Activated naive CD4-positive, alpha-beta T cell treated with anti-CD3 and anti-CD28 coated beads, Interleukin-2, amount 10 ng/mL, durations not matched to agents 5 hours and 36 hours (primary cell): ENCODE measurements at places on chromosomes 3 and 15. TPM values are rescaled to one million over a fixed set of nuclear protein-coding genes. Genes with fewer than 3 reads are reported as not detected.

The IL17RE gene
- total RNA-seq = 0.45 TPM

The MESP2 gene
- not detected for total RNA-seq

The CD200 gene
- 8.6 TPM for total RNA-seq

The SPINK8 gene
- total RNA-seq = not detected

The MAGEF1 gene
- 5.4 TPM for total RNA-seq

The DHX30 gene
- 62.1 TPM for total RNA-seq

The SLC12A8 gene
- total RNA-seq = 0.34 TPM

The PRICKLE2 gene
- total RNA-seq = not detected

The SLC12A1 gene
- total RNA-seq = not detected

The DAPK2 gene
- 0.77 TPM for total RNA-seq

The TF gene
- total RNA-seq = 0.02 TPM

The UTS2B gene
- not detected for total RNA-seq

The C3orf49 gene
- not detected for total RNA-seq

The IL1RAP gene
- 8.8 TPM for total RNA-seq

The OR5K3 gene
- total RNA-seq = not detected

The ANKUB1 gene
- not detected for total RNA-seq

The TTLL13 gene
- total RNA-seq = 0.20 TPM

The SLC28A1 gene
- not detected for total RNA-seq

The SMAD6 gene
- total RNA-seq = 1.4 TPM

The PBRM1 gene
- 81.3 TPM for total RNA-seq

The ITGB5 gene
- total RNA-seq = not detected

The C3orf70 gene
- 0.05 TPM for total RNA-seq

The CCDC191 gene
- total RNA-seq = 4.0 TPM

The FGF12 gene
- not detected for total RNA-seq

The PLSCR4 gene
- total RNA-seq = not detected

The IFRD2 gene
- total RNA-seq = 54.2 TPM

The DUOXA1 gene
- total RNA-seq = not detected

The TMEM266 gene
- not detected for total RNA-seq
